ENCODE measurements at places on chromosomes 3 and 15.
A peak's percentile ranks its signal among the peaks of the same experiment; 100 is the strongest.

DNA sequence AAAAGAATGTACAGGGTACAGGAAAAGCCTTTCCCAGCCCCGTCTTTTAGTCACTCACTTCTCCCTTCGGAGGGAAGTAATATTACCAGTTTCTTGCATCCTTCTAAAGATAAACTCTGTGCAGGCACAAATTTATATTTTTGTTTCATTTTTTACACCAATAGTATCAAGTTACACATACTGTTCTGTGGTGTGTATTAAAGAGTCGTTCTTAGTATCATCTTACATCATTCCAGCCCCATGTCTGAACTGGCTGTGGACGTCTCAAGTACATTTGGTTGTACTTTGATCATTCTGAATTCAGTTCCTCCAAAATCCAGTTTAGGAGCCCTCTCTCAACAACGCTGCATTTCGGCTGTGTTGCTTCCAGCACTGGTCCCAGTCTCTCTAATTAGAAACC lies 68.7 kb downstream of the LMLN start:
- no peak for DNase-seq

DNA sequence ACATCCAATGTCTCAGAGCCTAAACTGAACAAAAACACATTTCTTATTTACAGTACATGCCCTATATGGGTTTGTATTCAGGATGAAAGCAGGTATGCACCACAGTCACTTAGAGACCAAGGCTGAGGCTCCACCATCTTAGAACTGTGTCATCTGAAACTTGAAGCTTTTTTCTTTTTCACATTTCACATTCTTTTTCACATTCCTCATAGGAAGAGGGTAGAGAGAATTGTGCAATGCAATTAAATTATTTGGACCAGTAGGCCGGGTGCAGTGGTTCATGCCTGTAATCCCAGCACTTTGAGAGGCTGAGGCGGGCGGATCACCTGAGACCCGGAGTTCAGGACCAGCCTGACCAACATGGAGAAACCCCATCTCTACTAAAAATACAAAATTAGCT lies 591.0 kb downstream of the MECOM start:
- no peak for DNase-seq

DNA sequence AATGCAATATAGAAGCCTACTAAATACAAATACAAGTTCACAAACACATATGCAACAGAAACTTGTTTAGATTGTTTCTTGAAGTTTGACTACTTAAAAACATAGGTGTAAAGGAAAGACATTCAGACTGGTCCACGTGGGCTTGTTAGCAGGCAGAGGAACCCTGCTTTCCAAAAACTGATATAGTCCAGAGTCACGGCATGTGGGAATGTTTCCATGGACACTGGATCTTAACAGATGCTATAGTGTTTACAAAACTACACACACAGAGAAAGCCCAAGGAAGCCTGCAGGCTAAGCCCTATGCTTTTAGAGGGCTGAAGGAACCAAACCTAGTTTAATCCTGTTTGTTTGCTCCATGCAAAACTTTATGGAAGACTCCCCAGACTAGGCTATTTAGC lies 45.2 kb upstream of the LRRC58 start:
- DNase-seq: no peak

DNA sequence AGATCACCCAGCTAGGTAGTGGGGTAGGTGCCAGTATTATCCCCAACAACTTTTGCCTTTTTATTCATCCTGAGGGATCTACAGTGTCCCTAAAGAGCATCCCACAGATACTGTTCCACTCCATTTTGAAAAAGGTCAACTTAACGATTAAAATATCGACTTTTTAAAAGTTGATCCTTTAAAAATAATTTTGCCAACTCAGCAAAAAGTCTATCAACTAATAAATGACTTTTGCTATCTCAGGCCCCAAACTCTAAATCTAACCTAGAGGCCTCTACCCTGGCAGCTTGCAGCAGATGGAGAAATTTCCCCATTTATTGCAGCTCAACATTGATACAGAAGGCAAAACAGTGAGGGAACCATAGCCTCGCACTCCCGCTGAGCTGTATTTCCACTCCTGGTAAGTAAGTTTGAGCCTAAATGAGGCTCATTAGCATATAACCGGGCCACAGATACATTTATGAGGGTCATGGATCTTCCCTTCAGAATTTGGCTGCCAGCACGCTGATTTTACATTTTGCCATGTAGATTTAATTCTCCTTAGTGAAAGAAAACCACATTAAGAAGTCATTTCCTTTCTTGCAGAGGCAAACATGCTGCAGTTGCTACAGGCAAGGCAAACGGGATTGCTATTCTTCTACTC lies 704.1 kb upstream of the CFAP20DC start:
- no peak for DNase-seq

DNA sequence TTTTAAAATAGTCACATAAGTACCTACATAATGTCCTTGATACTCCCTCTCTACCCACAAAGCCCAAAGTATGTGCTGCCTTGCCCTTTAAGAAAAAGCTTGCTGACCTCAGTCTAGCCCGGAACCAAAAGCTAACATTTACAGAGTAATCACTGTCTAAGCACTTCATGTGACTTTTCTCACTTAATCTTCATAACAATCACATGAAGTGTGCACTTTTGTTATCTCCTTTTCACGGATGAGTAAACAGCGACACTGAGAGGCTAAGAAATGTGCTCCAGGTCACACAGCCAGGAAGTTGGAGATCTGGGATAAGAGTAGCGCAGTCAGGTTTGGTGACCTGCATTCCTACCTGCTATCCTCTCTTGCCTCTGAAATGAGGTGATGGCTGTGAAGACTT lies 194.0 kb downstream of the ITPR1 start:
- DNase-seq: no peak

DNA sequence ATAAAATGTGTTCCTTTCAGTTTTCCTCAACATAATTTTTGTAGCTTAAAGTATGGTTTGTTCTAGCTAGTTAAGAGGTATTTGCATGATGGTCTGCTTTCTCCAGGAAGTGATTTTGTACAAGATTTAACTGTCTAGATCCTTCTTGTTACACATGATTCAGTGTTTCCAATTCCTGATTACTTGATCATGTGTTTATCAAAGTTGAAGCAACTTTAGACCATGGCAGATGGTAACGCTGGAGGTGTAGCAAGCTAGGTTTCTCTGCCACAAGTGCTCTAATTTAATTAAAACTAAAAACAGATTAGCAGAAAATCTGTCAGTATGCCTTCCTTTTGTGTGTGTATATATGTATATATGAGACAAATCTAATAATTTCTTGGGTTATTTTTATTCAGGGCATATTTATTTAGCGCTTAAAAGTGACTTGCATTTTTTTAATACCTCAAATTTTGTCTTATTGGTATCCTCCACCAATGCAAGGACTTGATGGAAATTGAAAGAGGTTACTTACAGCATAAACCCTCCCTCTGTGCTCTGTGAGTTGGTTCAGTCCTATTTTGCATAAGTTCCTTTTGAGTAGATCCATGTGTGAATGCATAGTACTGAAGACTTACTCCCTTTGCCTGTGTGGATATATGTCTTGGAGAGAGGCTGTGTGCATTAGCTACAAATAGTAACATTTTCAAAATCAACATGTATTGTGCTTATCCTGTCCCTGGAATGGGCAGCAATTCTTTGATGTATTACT lies 157.3 kb upstream of the CGNL1 start:
- DNase-seq: no peak

GRCh38 chr3:23496165-23496564 lies 293.0 kb downstream of the UBE2E2 start:
- DNase-seq: no peak

GRCh38 chr15:89472785-89473256 lies 23.6 kb downstream of the RHCG start:
- DNase-seq: peak; percentile 64

DNA sequence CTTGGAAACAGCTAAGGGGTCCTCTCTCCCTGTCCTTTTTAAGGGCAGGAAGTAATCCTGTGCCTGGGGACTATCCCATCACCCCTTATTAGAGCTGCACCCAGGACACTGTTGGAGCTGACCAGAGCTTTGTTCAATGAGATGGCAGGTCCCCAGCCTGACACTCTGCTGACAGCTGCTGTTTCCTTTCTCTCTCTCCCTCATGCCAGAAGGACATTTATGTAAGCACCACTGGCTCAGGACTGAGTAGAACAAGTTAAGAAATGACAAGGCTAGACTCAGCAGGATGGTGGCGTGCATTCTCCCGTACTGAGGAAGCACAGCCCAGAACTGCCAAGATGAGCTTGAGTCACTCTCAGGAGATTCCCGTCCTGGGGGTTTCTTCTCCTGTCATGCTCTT lies 17.3 kb downstream of the GJD2 start:
- no peak for DNase-seq

DNA sequence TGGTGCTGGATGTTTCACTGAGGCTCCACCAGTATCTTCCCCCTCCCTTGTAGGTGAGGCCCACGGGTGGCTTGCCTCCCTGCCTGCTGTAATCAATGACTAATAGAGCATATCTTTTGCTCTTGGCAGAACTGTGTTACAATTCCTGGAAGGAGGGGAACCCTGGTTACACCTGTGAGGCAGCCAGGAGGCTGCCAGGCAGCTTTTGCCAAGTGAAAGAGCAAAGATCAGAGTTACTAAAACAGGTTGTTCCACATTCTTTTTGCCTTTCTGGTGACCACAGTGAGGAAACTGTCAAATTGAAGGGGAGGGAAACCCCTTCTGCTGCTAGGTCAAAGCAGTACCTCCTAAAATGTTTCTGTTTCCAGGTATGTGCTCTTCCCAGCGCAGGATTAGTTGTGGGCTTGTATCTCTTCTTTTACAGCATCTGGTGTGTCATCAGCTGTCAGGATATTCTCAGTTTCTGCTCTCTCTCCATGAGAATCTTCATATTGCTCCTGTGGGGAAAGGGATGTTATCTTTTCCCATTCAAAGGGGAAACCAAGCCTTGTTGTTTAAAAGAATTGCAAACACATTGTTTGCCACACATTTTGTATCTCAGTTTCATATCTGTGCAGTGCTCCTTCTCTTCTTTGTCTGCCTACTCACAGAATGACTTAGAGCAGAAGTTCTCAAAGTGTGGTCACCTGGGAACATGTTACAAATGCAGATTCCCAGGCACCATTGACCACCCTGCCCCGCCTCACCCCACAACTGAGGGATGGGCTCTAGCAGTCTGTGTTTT lies 137.4 kb upstream of the UMPS start:
- DNase-seq: peak; percentile 28

DNA sequence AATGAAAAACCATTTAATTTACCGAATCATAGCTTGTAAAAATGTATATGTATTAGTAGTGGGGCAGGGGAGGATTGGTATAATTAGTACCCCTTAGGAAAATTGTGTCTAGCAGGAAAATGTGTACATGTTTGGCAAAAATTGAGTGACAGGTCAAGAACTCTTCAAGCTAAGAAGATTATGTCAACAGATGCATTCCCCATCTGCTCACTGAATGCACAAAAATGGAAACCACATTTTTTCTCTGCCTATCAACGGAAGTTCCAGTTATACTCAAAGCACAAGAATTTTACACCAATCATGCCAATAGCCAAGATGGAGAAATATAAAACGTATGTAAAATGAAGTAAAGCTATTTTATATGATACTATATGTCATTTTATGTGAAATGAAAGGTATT lies 377.8 kb downstream of the KCNH8 start:
- DNase-seq: no peak

DNA sequence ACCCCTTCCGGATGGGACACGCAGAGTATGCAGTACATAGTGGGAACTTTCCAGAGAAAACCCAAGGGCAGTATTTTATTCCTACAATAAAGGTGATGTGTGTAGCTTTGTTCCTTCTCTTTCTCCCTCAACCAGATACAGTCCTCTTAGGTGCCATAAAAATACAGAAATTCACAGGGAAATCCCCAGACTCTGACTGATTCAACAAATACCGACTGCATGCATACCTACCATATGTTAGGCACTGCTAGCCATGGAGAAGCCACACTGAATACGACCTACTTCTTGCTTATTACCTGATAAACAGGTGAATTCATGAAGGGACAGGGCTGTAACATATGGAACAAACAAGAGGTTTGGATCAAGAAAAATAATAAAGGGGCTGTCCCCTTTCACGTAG lies 228.5 kb downstream of the FOXP1 start:
- no peak for DNase-seq

GRCh38 chr15:63258658-63259057 lies 18.7 kb upstream of the APH1B start:
- no peak for DNase-seq

- DNase-seq: no peak
Observed at GRCh38 chr3:51967384-51968169, at the start of gene PCBP4. PCBP4 (minus strand) TSS chr3:51967454; CDS start chr3:51961240, 6,214 bp downstream.

DNA sequence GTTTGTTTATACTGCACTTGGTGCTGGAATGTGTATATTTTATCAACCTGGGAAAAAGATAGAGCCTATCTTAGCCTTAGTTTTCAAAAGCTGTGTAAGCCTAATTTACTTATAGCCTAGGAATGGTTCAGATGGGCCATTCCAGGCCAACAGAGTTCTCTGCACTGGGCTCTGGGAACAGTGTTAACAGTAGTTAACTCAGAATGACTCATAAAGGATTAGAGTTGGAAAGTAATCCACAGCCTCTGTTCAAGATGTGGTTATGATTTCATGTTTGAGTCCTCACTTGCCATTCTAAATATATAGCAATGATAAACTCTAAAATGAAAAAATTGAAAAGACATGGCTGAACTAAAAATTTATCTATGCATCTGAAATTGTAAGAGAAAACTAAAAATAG lies 22.6 kb upstream of the PEX5L start:
- DNase-seq: no peak

- no peak for DNase-seq
Observed at GRCh38 chr15:70164910-70165715, 67.4 kb upstream of the TLE3 start.

GRCh38 chr15:28128031-28128430 lies 28.9 kb upstream of the OCA2 start:
- DNase-seq: no peak

- no peak for DNase-seq
Observed at GRCh38 chr3:12316253-12316652, 27.4 kb downstream of the PPARG start.

DNA sequence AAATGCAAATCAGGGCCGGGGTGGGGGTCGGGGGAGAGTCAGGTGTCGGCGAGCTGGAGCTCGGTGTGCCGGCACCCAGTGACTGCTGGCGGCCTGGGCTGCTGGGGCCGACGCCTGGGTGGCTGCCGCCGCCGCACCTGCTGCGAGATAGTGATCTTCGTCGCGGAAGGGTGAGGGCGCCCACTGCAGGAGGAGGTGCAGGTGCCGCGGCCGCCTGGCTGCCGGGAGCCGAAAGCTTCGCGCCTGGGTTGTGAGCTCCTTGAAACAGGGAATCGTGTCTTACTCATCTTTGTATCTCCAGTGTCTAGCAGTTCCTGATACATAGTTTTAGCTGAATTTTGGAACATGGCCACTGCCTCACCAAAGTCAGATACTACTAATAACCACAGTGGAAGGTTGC lies 64.0 kb upstream of the CPOX start:
- DNase-seq: peak; percentile 74

GRCh38 chr3:35071772-35072171 lies 567.6 kb upstream of the ARPP21 start:
- no peak for DNase-seq

DNA sequence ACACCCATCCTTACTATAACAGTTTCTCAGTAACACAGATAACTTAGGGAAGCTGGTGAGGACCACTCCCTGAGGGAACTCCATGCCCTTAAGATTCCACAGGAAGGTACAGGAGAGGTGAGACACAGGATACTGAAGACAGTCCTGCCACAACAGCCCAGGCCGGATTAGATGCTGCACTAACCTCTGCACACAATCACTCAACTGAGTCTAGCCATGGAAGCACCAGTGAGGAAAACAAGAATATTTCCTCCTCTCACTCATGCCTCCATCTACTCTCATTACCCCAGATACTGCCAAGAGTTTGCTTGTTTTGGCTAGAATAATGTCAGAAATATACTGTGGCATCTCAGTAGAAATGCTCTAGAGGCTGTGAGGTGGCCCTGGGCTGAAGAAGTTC lies 3.7 kb downstream of the ANO10 start:
- no peak for DNase-seq
